ENCODE measurements at places on chromosomes 5 and 9.

DNA sequence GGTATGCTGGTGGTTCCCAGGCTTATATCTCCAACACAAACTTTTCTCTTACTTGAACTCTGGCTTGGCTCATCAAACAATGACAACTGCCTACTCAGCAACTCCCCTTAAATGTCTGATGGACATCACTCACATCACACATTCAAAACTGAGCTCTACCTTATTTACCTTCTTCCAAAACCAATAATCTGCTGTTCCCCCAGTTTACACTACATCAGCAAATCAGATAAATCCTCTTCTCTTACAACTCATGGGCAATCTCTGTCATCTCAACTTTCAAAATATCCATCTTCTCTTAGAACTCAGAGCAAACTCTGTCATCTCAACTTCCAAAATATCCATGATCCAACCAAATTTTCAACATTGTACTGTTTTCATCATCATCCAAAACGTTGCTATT is 2347.9 kb upstream of the ACO1 start:
- no peak for DNase-seq

- DNase-seq = no peak
Measured at GRCh38 chr9:132237481-132237880, 75.6 kb downstream of the NTNG2 start.

- DNase-seq = no peak
Measured at GRCh38 chr5:21774281-21774680, 1078.9 kb downstream of the CDH12 start.

- DNase-seq = no peak
Measured at GRCh38 chr5:14251733-14252132, 108.6 kb downstream of the TRIO start.

- no peak for DNase-seq
Measured at GRCh38 chr9:4196886-4197285, 103.0 kb downstream of the GLIS3 start.

DNA sequence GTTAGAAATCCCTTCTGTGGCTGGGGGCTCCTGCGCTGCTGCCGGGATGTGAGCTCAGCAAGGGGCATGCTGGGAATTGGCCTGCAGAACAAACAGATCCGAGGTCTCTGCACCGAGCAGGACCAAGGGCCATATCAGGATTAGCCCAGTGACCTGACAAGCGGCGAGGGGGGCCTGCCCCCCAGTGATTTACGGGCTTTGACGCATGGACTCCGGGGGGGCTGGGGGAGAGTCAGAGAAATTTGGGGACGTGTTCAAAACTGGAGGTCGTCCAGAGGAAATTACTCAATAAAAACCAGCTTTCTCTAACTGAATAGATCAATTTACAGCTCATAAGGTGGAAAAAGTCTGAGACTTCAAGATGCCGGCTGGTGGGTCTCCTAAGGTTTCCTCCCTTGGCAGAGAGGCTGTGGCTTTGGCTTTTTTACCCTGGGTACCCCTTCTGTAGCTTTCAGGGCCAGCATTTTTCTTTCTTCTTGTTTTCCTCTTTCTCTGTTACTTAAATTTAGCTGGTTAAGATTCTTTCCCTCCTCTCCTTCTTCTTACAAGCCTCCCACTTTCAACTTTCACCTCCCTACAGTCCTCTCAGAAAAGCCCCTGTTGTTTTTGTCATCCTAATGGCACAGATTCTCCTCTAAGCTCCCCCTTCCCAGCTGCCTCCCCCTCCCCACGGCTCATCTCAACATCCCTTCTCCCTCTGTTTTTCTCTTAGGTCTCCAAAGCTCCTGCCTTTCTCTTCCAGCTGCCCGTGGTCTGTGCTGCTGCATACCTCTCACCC is 551.0 kb downstream of the CCDC171 start:
- peak; percentile 71 for DNase-seq

DNA sequence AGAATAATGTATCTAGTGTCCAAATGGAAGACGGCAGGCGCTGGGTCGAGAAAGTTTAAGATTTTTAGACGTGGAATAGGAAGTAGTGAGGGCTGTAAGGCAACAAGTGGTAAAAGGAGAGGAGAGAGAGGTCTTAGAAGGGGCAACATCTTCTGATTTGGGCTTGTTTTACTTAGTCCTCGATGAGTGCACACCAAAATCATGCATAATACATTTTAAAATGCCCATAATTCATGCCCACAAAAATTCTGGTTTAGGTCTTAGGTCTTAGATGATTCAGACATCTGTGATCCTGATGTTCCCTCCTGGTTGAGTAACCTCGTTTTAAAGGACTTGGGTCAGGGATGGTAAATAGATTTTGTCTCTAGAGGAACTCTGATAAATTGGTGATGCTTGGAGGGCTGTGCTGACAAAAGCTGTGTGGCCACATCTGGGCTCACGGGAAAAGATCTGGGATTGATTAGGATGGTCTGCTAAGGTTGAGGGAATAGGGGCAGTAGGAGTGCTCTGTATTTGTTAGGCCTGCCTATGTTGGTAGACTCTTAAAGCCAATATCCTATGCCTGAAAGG is 476.3 kb downstream of the CCDC171 start:
- no peak for DNase-seq

DNA sequence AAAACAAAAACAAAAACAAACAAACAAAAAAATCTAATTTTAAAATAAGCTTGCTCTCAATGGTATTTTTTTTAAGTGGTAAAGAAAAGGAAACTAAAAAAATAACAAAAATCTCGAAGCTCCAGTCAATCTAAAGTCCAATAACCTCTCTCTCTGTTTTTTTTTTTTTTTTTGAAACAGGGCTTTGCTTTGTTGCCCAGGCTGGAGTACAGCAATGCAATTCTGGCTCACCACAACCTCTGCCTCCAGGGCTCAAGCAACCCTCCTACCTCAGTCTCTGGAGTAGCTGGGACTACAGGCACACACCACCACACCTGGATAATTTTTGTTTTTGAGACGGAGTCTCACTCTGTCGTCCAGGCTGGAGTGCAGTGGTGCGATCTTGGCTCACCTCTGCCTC is 25.9 kb upstream of the GLDC start:
- no peak for DNase-seq

- DNase-seq = no peak
Measured at GRCh38 chr9:113949571-113950078, 73.5 kb downstream of the ZNF618 start.

DNA sequence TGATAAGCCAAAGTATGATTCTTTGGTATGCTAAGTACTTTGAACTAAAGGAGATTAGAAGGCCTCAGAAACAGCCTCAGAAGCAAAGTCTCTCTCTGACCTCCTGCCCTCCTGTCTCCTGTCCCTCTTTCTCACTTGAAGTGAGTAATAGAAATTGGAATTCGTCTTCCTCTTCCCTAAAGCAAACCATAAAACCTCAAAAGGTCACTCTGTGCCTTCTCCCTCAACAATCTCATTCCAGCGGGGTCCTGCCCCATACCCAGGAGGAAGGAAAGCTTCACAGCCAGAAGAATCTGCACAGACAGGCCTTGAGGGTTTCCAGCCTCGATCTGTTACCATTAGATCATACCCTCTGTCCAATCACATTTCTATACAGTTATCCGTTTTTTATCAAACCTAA is 87.8 kb downstream of the HAPLN1 start:
- no peak for DNase-seq

DNA sequence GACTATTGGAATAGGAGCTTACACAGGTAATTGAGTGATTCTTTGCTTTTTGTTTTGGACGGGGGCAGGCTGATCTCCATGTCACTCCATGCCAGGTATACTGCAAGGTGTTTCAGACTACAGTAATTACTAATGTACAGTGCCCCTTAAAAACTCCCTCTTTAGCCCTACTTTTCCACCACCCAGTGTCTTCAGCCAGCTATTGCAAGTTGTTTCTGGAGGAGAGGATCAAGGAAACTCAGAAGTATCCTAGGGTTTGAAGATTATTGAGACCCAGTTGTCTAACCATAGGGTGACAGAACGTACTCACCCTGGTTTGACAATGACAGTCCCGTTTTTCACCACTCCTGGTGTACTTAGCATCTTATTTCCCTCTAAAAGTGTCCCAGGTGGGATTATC is 13.4 kb downstream of the CFAP95 start:
- DNase-seq = no peak

GRCh38 chr5:138900281-138900965 is 25.3 kb upstream of the LRRTM2 start:
- no peak for DNase-seq

DNA sequence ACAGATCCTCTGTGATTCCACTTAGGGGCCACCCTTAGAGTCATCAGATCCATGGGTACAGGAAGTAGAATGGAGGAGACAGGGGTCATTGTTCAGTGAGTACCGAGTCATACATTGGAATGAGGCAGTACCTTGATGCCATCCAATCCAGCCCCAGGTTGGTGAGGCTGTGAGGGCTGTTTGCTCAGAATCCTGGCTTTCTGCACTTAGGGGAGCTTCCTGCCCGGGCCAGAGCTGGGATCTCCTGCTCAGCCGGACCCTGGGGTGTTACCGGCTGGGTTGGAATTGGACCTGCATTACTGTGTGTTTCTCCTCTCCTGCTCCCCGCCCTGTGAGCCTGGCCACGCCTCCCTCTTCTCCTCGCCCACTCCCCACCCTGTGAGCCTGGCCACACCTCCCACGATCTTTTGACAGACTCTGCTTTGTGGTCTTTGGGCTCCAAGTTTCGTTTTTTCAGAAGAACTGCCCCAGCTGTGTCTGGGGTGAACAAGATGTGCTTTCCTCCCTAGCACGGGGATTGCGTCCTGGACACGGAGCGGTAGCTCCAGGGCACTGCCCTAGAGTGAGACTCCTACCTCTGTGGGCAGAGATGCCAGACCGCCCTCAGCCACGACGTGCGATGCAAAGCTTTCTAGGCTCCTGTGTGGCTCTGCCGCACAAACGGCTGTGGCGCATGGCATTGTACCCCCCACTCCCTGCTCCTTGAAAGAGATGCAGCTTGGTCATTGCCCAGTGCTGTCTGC is 15.4 kb downstream of the TRAF2 start:
- no peak for DNase-seq

GRCh38 chr9:114205171-114206015 is 50.1 kb downstream of the COL27A1 start:
- no peak for DNase-seq

DNA sequence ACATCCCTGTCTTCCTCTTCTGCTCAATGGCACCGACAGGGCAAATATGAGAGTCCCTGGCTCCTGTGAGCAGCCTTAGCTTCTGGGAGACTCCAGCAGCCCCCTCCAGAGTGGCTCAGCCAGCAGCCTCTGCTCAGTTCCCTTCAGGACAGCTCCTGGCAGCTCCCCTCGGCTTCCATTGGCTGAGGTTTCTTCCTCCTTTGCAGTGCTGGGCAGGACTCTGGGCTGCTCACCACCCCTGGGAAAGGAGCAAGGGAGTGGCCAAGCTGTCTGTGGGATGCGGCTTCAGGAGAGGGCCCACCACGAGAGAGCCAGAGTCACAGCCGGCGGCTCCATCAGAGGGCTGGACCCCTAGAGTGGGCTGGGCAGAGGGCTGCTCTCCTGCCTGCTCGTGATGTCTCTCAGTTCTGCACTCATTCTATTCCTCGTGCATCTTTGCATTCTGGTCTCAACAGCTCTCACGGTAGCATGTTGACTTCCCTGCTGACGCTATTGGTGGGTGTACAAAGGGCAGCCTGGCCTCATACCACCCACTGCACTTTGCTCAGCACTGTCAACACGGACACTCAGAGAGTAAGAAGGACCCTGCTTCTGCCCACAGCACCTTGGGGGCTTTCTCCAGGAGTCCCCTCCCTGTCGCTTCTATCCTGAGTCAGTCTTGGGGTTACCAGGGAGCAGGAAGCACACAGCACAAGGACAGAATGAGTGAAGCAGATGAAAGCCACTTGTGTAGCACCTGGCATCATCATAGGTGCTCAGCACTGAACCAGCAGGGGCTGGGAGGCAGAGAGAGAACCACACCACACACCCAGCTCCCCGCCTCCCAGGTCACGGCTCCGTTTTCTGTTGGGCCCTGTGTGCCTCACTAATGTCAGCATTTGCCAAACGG is 80.9 kb upstream of the ALDH1B1 start:
- DNase-seq = peak; percentile 50

GRCh38 chr5:139650031-139650688 is 2.0 kb downstream of the CXXC5 start:
- peak; percentile 73 for DNase-seq

DNA sequence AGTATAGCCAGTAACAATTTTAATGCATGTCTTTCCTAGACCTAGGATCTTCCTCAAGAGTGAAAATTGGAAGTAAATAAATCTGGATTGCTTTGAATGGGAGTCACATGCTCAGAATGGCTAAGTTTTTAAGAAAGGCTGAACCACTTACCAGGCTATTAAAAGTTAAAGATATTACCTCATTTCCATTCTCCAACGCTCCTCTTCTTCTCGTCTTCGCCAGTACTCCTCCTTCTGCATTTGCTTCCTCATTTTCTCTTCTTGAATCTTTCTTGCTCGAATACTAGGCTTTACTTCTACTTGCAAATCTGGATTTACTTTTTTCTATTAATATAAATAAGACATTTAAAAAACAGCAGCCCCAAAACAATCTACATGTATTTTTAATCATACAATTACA is 49.6 kb downstream of the ZFR start:
- DNase-seq = no peak

DNA sequence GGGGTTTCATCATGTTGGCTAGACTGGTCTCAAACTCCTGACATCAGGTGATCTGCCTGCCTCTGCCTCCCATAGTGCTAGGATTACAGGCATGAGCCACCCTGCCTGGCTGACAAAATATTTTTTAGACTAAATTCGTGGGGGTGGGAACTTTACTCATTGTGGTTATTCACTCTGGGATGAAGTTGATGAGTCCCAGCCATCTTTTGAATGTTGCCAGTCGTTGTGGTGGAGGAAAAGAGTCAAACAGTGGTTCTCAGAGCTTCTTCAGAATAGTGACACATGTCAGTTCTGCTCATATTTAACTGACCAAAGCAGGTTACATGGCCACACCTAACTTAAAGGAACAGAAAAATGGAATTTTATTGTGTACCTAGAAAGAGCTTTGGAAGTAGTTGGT is 6.9 kb downstream of the SREK1 start:
- no peak for DNase-seq

GRCh38 chr5:143413958-143414669 is 10.6 kb upstream of the NR3C1 start:
- no peak for DNase-seq

GRCh38 chr5:16975950-16976624 is 40.0 kb upstream of the MYO10 start:
- no peak for DNase-seq

DNA sequence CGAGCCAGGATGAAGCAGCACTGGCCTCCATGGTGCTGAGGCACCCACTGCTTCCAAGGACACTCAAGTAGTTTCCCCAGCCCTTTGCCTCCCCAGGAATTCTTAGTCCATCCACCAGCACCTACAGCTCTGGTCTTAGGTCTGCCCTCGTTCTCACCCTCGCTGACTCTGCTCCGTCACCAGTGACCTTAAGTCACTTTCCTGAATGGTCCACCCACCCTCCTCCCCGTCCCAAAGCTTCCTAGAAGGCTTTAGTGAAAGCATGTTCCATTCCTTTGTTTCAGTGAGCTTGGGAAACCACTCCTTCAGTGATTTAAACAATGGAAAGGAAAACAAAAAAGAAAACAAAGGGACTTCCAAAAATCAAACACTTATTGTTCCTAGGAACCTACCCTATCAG is 54.6 kb upstream of the MAP3K1 start:
- no peak for DNase-seq

GRCh38 chr9:113997610-113998009 is 80.5 kb downstream of the AMBP start:
- no peak for DNase-seq

GRCh38 chr5:57577432-57578175 is 95.0 kb upstream of the ACTBL2 start:
- DNase-seq = no peak

All from eye (tissue), 1 donor.